ENCODE measurements at places on chromosomes 6 and 20.

DNA sequence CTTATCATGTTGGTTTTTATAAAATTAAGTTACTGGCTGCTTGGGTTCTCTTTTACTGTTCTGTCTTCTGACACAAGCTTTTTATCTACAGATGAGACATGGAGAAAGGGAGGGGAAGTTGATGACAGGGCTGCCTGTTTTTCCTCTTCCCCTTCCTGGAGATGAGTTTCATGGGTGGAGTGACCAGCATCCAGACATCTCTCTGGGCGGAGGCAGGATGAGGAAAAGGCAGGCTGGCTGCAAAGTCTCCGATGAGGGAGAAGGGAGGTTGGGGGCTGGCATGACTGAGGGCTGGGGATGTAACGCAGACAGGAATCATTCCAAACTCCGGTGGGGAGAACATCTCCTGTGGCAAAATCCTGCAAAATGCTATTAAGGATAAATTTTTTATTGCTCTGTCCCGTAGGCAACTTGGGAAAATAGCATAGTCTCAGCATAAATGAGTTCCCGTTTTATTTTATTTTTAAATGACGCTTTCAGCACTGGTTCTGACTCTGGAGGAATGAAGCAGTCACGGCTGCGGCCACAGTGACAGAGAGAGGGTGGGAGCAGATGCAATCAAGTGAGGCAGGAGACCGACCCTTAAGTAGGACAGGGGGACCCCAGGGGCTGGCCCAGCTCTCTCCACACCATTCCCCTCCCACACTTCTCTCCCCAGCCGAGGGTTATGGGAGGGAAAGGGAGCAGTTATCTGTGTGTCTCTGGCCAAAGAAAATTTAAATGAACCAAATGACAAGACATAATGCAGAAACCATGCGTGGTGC lies 108.8 kb upstream of the PMEPA1 start:
- DNase-seq = no peak

- DNase-seq = no peak
Observed at GRCh38 chr20:60986506-60987156, 265.4 kb upstream of the CDH4 start.

DNA sequence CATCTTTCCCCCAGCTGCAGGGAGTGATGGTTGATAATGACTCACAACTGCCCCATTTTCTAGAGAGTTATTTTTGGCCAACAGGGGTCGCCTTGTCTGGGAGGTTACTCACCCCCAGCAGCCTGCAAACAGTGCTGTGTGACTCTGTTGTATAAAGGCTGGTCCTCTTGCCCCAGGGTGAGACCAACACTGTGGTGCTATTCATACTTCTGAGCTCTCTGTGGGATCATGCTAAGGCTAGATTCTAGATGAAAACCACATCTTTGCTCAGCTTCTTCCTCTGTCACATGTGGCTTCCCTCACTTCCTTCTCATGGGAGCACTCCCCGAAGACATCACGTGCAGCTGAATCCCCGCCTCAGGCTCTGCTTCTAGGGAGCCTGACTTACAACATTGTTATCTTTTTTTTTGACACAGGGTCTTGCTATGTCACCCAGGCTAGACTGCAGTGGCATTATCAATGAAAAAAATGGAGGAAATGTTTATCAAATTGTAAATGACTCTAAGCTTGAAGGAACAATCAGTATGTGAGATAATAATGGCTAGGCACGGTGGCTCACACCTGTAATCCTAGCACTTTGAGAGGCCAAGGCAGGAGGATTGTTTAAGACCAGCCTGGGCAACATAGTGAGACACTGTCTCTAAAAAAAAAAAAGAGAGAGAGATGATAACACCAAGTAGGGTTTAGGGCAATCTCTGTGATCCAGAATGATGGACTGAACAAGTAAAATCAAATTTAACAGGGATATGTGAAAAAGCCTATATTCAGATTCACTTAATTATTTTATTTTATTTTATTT lies 55.7 kb upstream of the SLC23A2 start:
- peak; percentile 56 for DNase-seq

DNA sequence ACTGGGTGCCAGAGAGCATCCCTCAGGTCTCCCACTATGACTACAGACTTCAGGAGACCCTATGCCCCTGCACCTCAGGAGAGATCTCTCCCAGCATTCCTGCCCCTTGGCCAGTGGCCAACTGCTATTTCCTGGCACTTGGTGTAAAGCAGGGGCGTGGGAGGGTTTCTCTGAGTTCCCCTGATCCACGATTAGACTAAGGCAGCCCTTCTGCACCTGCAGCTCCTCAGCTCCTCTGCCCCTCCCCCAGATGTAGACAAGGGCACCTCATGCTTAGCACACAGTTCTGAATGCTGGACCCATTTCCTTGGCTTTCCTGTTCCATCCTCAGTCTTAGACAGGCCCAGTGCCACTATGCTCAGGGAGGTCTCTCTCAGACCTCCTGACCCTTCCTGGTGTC lies 28.6 kb downstream of the EDN1 start:
- DNase-seq = no peak

DNA sequence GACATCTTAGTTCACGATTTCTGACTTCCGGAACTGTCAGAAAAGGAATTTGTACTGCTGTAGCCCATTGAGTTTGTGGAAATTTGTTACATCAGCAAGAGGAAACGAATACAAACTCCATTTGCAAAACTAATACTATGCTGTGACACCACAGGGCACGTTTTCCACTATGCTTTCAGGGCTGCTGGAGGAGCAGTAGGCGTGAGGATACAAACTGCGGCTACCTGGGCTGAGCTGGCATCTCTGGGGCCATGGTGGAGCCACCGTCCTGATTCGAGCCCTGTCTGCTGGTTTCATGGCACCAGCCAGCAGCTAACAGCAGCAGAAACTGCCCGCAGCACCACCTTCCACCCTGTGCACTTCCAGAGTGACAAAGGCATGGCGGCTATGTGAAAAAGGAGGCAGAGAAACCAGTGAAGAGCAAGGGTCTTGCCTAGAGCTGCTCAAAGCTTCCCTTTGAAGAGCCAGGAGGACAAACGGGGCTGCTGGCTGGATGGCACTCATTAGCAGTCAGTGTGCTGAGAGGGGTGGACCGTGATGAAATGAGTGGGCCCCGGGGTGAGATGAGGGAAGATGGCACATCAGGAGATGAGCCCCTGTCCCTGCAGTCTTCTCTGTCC lies 58.9 kb upstream of the STX16 start:
- DNase-seq = no peak

DNA sequence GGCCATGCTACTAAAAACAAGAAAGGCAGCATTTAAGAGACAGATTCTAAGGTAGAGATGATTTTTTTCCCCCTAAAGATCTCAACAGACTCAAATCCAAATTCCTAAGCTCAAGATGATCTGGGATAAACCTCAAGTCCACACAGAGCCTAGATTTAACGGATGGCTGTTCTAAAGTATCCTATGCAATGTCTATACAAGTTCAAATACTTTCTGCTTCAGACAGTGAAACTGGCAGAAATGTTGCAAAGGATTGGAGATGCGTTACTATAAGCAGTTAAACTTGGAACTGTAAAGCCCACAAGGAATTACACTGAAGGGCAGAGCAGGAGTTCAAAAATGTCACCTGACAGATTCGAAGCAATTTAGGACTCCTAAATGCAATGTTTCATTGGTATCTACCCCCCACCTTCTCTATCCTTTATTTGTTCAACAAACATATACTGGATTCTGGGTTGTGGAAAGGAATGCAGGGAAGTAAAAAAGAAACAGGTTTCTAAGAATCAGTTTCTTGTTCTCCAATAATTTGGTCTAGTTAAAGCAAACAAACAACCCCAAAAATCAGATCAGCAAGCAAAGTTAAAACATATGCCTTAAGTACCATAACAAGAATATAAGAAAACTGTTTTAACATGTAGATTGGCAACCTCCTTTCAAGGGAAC lies 1.6 kb downstream of the DNAAF9 start:
- DNase-seq = no peak

DNA sequence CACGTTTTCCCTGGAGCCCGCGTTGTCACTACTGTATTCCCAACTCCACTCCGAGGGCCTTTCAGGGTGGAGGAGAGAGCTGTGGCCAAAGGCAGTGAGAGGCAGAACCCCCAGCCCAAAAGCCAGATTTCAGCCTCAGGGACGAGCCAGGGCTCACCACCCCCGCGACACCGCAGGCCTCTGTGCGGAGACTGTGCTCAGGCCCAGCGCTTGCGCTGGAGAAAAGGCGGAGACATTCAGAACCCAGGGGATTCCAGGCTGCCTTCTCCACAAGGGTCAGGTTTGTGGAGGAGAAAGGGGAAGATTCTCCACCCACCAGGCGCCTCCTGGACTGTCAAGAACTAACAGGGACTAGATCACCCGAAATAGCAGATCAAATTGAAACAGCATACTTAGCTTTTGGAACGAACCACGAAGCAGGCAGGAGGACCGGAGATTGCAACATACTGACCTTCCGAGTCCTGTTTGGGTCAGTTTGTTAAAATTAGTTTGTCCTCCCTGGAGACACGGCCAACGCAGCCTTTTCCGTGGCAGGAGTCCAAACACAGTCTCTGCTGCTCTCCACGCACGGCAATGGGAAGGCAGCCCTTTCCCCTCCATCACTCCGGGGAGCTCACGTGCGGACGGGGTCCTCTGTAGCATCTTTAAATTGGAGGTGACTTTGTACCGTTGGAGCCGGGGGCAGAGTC lies 14.4 kb downstream of the DLL1 start:
- DNase-seq = no peak

DNA sequence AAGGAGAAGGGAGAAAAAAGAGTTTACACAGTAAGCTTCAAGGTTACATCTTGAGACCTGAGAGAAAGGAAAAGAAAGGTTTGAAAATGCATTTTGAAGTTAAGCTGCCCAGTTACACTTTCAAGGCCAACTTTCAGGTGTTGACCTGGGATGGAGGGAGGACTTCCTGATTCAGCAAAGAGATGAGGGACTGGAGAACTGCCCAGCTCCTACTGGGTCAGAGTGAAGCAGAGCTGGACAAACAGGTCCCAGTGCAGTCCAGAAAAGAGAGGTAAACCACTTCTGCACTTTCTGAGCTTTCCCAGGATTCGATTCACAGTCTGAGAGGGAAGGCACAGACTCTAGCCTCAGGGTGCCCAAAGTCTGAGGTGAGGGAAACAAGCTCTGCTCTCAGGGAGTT lies 6.0 kb upstream of the TJAP1 start:
- no peak for DNase-seq

DNA sequence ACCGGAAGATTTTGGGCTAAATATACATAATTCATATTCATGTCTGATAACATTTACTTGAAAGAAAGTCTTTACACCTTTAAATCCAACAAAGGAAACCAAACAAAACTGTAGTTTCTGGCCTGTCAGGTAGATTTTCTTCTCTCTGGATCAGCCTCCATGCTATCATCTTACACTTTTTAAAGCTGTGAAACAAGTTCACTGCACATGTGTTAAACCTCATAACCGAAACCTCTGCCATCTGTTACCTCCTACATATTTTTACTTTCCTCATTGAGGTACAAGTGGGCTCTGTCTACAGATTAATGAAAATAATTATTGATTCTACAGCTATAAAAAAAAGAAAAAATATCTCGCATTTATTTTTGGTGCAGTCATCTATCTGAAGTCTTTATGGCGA lies 149.9 kb downstream of the RALGAPA2 start:
- DNase-seq = no peak

- DNase-seq = no peak
Observed at GRCh38 chr6:12343440-12344162, 53.4 kb downstream of the EDN1 start.

DNA sequence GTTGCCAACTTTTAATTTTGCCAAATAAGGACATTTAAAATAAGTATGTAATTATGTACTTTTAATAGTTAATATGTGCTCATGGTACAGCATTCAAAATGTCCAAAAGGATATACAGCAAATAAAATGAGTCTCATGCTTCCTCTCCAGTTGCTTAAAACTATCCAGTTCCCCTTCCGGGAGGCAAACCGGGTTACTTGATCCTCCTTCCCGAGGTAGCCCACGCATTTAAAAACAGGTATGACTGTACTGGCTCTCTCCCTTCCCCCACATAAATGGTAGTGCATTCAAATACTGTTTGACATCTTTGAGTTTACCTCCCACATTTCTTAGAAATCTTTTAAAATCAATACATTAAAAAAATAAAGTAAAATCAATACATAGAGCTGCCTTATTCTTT lies 66.4 kb downstream of the PHF20 start:
- no peak for DNase-seq

DNA sequence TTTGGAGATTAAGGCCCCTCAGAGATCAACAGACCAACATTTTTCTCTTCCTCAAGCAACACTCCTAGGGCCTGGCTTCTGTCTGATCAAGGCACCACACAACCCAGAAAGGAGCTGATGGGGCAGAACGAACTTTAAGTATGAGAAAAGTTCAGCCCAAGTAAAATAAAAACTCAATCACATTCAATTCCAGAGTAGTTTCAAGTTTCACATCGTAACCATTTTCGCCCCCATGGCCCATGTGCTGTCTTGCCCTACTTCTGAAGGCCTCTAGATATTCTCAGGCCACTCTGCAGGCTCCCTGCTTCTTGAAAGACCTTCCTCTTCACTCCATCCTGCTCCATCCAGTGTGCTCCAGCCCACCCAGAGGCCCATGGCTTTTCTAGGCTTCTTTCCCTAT lies 4.2 kb downstream of the IL17A start:
- no peak for DNase-seq

DNA sequence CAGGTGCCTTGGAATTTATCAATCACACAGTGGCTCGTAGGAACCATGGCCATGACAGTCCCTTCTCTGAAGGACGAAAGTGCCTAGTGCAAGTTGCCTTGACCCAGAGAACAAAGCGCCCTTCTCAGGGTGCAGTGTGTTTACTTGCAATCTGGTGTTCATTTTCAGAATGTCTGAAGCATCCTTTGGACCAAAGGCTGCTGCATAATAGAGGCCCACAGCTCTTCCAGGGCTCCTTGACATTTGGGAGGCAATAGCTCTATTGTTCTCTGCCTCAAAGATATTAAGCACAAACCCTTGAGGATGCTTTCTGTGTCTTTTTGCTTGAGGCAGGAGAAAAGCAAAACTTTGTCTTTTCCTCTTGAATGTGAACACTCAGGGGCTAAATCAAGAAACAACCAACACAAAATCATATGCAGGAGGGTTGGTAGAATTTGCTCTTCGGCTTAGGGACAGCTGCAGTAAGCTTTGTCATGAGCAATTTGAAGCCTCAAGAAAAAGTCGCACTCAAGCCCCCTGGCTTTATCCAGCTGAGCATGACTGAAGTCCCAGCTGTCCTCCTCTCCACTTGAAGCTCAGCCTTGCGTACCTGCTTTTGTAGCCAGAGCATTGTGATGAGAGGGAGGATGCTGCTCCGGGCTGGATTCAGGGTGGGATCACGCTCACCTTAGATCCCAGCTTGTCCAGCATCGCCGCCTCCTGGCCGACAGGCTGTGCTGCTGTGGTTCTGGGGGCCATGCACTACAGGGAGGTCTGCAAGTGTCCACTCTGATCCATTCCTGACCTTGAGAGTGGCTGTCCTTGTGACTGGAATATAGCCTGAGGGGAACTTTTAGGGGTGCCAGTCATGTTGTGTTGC lies 495.4 kb downstream of the CDH26 start:
- DNase-seq = no peak
